ENCODE measurements at places on chromosomes 3 and 15. TPM values are rescaled to one million over a fixed set of nuclear protein-coding genes. Genes with fewer than 3 reads are reported as not detected.

SLC24A5 gene
- total RNA-seq: not detected

SYNM gene
- 3.3 TPM for total RNA-seq

HPS3 gene
- total RNA-seq: 17.1 TPM

UBP1 gene
- total RNA-seq: 69.5 TPM

- H3K4me1 ChIP-seq: peaks cover 38% of the 10 kb centered on the region
- 0 out of 2 replicates have a peak, but pooled peaks cover 5% of the 10 kb centered on the region for H3K36me3 ChIP-seq
- DNase-seq: no peak
- H3K27me3 ChIP-seq: no peaks in the 10 kb centered on the region
- no peak overlapping the region for H3K27ac ChIP-seq
Observed at GRCh38 chr3:149391960-149392359, 14.5 kb upstream of the TM4SF1 start.

DNA sequence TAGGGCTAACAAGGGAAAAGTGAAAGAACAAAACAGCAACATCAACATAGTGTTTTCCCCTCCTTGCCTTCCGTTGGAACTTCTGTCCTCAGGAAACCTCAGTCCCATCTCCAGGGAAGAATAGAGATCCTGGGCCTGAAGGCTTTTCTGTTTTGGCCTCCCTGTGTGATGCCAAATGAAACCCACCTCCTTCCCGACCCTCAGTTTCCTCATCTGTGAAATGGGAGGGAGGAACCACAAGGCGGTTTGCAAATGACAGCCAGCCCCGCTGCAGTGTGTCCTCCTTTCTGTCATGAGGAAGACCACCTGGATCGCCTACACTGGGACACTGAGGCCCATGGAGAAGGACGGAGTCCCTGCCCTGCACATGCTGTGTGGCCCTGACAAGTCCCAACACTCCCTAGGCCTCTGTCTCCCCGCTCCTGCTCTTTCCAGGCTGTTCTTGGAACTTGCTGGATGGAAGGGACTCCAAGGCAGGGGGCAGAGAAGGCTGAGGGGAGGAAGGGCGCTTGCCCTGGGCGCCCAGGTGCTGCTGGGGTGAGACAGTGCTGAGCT lies 28.5 kb upstream of the FBLN2 start:
- H3K4me3 ChIP-seq: no peak overlapping the region
- H3K27me3 ChIP-seq: no peaks in the 10 kb centered on the region
- no peak overlapping the region for H3K27ac ChIP-seq
- DNase-seq: no peak
- H3K36me3 ChIP-seq: no peaks in the 10 kb centered on the region

DNA sequence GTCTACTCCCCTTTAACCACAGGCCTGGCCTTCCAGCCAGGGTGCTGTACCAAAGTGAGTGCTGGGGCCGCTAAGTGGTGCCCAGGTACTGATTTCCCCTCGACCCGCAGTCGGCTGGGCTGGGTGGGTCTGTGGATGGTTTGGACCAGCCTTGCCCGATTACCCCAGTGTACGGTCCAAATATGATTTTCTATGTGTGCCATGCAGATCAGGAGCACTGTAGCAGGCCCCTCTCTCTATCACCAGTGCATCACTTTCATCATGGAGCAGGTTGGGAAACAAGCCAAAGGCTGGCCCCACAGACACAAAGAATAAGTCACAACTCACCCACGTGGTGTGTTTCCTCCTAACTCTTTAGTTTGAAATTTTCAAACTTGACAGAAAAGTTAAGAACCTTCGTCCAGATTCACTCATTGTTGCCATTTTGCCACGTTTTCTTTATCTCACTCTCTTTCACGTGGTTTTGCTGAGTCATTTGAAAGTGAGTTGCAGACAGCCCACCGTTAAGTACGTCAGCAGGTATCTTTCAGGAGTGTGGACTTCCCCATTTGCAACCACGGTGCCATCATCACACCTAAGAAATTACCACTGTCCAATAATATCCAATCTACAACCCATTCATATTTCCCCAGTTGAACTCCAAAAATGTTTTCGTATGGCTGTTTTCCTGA lies 37.0 kb downstream of the ZNF710 start:
- no peaks in the 10 kb centered on the region for H3K27me3 ChIP-seq
- no peak overlapping the region for H3K4me3 ChIP-seq
- H3K27ac ChIP-seq: no peak overlapping the region
- H3K36me3 ChIP-seq: no peaks in the 10 kb centered on the region

- no peaks in the 10 kb centered on the region for H3K4me1 ChIP-seq
- no peak for DNase-seq
- no peak overlapping the region for H3K4me3 ChIP-seq
- peaks cover 5% of the 10 kb centered on the region for H3K27me3 ChIP-seq
- no peak overlapping the region for H3K27ac ChIP-seq
Observed at GRCh38 chr15:93382200-93382820, 293.3 kb upstream of the RGMA start.

Data from HCT116 (cell line).